Activated CD4-positive, alpha-beta T cell treated with anti-CD3 and anti-CD28 coated beads, Interleukin-10, Interleukin-2, amounts not matched to agents 100 ng/mL and 50 ng/mL, durations not matched to agents 16 hours and 8 hours (primary cell): ENCODE measurements at places on chromosomes 7 and 10.

DNA sequence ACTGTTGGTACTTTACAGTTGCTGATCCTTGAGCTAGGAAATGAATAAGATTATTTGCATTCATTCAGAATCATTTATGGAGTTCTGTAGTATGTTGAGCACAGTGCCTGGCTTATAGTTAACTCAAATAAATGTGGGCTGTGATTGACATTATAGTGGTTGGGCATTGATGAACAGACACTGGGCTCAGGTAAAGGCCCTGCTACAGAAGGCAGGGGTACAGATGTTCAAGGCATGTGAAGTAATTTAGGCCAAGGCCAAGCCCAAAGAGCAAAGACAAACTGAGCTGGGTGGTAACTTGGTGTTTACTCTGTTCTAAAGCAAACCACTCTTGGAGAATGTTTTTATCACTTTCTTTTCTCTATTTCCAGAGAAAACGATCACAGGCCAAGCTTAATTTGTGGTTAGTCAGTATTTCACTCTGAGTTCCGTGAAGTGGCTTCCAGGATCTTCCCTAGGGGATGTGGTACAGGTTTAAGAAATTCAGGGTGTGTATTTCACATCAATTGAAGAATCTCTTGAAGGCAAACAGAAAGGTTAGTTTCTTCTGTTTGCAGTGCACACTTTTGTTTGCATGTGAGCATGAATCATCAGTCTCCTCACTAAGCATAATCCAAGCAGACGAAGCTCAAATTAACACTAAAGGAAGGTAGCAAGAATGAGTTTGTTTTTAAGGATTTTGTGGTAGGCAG is 113.9 kb upstream of the PRR15 start:
- no peak for DNase-seq

GRCh38 chr7:103009466-103010185 is 65.0 kb downstream of the FBXL13 start:
- no peak for DNase-seq

DNA sequence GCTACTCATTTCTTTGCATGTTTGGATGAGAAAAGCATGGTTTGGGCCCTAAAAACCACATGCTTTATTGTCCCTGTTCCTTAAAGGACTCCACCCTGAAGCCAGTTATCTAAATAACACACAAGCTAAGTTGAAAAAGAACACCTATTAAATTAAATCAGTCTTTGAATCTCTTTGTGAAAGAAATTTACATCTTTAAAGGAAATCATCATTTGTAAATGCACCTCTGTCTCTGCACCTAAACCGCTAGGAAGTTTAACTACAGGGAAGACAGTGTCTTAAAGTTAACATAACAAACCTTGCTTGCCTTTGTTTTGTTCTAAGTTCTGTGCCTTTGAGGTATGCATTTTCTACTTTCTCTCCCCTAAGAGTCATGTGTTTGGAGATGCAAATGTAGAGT is 52.6 kb downstream of the HTR7 start:
- DNase-seq, result no peak

DNA sequence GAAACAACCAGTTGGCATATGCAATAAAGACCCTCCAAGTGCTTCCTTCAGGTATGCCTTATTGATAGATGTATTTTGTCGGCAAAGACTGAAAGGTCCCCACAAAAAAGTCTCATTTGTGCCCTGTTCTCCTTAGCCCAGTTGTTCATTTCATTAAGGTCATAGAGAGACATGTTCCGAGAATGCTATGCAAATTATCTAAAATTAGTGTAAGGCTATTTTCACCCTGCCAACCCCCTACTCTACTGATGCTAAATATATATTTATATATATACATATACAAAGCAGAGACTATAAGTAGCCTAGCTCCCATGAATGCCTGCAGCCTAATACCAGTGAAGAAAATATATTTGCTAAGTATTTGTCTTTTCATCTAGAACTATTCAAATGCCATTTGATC is 96.7 kb upstream of the ADO start:
- DNase-seq, result no peak

- DNase-seq, result no peak
Observed at GRCh38 chr7:101088858-101089529, 3.7 kb downstream of the TRIM56 start.

- no peak for DNase-seq
Observed at GRCh38 chr10:43598446-43598845, 7.8 kb upstream of the ZNF485 start.

DNA sequence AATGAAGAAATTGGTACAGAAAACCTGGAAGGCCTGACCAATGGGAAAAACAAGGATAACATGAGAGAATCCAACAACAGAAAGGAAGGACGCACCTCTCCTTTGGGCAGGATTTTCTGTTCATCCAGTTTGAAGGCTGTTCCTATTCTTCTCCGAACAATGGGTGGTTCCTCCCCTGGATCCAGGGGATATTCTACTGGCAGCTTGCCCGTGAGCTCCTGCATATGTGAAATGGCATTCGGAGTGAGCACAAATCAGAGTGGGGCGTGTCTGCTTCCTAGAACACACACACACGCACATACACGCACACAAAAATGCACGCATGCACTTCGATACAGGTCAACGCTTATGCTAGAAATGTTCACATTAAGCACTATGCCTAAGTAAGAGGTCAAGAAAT is 83.5 kb downstream of the PRPF18 start:
- no peak for DNase-seq

DNA sequence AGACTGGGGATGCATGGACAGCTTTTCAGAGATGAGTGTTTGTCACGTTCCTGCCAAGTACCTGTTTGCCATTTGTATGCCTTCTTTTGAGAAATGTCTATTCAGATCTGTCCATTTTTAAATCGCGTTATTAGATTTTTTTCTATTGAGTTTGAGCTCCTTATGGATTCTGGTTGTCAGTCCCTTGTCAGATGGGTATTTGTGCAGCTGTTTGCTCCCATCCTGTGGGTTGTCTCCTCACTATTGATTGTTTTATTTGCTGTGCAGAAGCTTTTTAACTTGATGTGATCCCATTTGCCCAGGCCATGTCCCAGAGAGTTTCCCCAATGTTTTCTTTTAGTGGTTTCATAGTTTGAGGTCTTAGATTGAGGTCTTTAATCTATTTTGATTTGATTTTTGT is 5.5 kb upstream of the PRKAR1B start:
- DNase-seq, result no peak

DNA sequence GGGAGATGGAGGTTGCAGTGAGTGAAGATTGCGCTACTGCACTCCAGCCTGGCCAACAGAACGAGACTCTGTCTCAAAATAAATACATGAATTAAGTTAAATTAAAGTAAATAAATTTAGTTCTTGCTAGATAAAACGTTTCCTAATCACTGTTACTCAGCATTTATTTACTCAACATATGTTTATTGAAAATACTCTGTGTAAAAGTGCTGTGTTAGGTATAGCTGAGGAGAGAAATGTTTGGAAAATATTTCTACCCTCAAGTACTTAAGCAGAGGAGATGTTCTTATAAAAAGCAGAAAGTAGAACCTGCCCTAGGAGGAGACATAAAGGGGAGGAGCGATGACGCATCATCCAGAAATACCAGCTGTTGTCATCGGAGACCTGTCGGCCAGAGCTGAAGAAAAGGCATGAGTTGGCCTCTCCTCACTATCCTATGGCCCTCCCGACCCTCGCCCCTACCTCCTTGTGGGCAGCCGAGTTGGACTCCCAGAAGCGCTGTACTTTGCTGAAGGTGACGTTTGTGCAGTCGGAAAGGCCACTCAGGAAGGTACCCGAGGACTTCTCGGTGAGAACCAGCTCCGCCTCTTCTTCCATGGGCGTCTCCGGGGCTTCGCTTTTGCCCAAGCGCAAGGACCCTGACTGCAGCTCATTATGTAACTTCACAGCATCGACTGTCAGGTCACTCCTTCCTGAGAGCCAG is 1.1 kb downstream of the RRP12 start:
- peak; percentile 25 for DNase-seq

- no peak for DNase-seq
Observed at GRCh38 chr7:91265693-91266066, 1.4 kb downstream of the FZD1 start.

DNA sequence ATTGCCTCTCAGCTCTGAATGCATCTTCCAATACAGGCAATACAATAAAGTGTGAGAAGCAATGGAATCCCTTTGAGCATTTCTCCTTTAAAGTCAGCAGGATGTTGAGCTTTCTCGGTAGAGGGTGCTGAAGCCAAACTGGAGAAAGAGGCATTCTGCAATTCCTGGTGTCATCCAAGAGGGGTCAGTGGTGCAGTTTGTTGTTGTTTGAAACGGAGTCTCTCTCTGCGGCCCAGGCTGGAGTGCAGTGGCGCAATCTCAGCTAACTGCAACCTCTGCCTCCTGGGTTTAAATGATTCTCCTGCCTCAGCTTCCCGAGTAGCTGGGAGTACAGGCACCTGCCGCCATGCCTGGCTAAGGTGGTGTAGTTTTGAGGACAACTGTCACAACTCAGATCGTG is 486.5 kb downstream of the CALN1 start:
- no peak for DNase-seq

DNA sequence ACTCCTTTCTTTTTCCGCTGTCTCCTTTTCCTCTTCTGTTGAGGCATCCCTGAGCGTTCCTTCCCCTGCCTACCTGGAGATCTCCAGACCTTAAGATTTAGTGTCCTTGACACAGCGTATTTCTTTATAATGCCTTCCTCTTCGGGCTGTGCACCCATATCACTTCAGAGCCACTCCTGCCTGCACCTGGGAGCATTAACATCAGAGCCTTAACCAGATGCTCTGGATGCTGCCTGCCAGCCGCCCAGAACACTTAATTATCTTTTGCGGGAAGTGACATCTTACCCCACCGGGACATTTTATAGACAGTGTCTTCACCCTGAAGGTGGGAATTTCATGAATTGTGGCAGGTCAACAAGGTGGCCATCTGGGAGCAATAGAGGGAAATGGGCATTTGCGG is 24.2 kb downstream of the UBTD1 start:
- DNase-seq, result no peak

- no peak for DNase-seq
Observed at GRCh38 chr10:88989824-88990383, 694 bp upstream of the FAS start.

DNA sequence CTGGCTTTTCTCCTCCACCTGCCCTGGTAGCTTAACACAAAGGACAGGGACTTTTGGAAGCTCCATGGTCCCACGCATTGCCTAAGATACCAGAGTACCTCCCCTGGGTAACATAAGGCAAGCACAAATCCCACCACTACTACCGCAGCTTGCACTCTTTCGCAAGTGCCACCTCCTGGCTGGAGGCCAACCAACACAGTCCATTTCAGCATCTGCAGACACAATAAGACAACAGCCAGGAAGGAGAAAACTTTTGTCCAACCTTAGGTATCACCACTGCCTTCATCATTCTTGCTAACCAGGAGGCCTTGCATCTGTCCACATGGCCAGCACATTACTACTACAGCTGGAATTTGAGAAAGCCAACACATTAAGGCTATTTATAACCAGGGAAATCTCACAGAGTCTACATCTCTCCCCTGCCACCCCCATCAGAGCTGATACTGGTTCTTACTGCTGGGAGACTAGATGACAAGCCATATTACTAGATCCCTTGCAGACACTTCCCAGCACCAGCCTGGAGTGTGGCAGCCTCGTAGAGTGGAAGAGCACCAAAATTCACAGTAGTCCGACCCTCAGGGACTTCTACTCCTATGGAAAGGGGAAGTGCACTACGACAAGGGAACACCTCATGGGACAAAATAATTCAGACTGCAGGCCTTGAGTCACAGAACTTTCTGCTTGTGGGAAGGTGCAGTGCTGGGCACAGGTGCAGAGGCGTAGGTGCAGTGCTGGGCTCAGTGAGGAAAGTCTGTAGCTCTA is 39.8 kb upstream of the CDK13 start:
- no peak for DNase-seq

DNA sequence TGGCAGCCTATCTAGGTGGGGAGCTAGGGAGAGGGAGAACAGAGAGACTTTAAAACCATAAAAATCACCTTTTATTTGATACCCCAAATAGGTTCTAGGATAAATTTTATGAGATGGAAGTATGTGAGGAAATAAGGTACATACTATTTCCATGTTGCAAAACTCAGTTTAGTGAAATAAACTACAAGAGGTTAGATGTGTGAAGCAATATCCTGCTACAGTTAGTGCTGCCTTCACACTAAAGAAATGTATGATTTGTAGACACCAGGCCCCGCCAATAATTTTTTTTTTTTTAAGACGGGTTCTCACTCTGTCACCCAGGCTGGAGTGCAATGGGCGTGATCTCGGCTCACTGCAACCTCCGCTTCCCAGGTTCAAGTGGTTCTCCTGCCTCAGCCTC is 34.4 kb upstream of the RSBN1L start:
- DNase-seq, result no peak

- peak; percentile 90 for DNase-seq
Observed at GRCh38 chr10:73908853-73909539, 1.9 kb upstream of the PLAU start.

GRCh38 chr7:5681423-5681822 is 100.0 kb downstream of the RNF216 start:
- no peak for DNase-seq

DNA sequence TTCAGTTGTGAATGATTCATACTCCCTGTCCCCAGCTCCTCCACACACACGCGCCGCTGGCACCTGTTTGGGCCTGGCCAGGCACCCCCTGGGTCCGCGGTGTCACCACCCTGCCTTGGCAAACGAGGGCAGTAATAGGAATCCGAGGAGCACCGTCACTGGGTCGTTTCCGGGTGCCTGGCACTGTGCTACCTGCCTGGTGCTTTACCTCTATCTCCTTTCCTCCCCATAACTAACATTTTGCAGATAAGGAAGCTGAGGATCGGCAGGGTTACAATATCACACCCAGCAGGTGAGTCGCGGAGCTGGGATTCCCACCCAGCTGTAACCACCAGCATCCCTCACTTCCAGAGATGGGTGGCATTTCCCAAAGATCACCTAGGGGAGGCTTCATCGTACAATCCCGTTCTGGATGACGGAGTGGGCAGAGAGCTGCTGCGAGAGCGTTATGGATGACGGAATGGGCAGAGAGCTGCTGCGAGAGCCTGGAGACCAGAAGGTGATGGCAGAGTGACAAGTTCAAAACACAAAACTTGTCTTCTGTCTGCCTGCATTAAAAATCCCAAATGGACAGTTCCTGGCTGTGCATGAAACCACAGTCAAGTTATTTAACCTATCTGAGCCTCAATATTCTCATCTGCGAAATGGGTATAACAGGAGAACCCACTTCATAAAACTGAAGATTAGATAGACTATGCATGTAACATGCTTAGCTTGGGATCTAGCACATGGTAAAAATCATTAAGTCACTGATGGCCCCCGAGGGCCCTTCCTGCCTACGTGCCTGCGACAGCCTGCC is 1.1 kb upstream of the HSPA12A start:
- no peak for DNase-seq

- no peak for DNase-seq
Observed at GRCh38 chr10:97042081-97042480, 143.7 kb downstream of the SLIT1 start.

GRCh38 chr7:85897967-85898366 is 711.1 kb upstream of the SEMA3D start:
- DNase-seq, result no peak

GRCh38 chr10:31381766-31382316 is 62.8 kb downstream of the ZEB1 start:
- DNase-seq, result no peak

GRCh38 chr10:127486355-127486754 is 62.8 kb upstream of the NPS start:
- DNase-seq, result no peak
